Activated naive CD8-positive, alpha-beta T cell treated with anti-CD3 and anti-CD28 coated beads, Interleukin-2, amount 50 U/mL, for 24 hours (primary cell): ENCODE measurements at places on chromosomes 6 and 20.
A peak's percentile ranks its signal among the peaks of the same experiment; 100 is the strongest.

GRCh38 chr20:46709055-46709458, 392 bp upstream of the SLC2A10 start:
- no peak for DNase-seq

- DNase-seq = no peak
Measured at GRCh38 chr6:51717477-51717876, 369.9 kb downstream of the PKHD1 start.

DNA sequence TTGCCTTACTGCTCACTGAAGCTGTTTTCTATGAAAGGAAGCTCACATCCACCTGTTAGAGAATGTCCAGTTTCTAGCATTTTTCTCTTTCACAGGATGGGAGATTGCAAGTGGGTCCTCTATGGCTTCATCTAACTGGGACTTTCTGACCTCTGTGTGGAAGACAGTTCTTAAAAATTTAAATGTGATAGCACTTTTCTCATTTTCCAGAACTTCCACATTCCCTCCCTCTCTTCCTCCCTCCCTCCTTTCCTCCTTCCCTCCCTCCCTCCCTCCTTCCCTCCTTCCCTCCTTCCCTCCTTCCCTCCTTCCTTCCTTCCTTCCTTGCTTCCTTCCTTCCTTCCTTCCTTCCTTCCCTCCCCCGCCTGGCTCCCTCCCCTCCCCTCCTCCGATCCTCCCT, 291.1 kb downstream of the DOK5 start:
- DNase-seq = no peak

GRCh38 chr6:1695546-1696462, 86.1 kb downstream of the FOXC1 start:
- no peak for DNase-seq

DNA sequence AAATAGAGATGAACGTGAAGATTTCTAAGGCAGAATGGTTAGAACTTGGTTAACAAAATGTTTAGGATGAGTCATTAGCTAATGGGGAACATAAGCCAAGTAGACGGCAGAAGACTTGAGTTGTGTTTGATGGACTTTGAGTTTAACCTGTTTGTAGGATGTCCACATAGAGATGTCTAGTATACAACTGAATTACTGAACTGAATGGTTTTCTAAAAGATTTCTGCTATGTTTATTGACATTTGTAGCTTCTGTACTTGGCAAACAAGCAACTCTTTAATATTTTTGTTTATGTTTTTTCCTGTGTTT, 54.5 kb upstream of the DYNLRB1 start:
- DNase-seq = no peak

DNA sequence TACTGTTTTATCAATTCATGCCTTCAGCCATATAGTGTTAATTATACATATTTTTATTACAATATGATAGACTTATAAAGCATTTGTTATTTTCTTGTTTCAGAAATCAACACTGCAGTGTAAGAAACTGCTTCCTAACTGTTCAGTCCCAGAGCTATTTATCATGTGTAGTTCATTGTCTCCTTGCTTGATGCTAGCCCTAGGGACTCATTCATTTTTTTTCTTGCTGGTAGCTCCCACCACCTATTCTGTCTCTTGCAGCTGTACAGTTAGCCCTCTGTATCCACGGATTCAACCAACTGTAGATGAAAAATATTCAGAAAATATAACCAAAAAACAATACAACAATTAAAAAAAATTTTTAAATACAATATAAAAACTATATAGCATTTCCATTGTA, 121.3 kb downstream of the STXBP5 start:
- no peak for DNase-seq

- DNase-seq = no peak
Measured at GRCh38 chr20:44714102-44714700, 968 bp upstream of the CCN5 start.

GRCh38 chr6:33377171-33377570, 14.5 kb upstream of the KIFC1 start:
- DNase-seq = no peak

DNA sequence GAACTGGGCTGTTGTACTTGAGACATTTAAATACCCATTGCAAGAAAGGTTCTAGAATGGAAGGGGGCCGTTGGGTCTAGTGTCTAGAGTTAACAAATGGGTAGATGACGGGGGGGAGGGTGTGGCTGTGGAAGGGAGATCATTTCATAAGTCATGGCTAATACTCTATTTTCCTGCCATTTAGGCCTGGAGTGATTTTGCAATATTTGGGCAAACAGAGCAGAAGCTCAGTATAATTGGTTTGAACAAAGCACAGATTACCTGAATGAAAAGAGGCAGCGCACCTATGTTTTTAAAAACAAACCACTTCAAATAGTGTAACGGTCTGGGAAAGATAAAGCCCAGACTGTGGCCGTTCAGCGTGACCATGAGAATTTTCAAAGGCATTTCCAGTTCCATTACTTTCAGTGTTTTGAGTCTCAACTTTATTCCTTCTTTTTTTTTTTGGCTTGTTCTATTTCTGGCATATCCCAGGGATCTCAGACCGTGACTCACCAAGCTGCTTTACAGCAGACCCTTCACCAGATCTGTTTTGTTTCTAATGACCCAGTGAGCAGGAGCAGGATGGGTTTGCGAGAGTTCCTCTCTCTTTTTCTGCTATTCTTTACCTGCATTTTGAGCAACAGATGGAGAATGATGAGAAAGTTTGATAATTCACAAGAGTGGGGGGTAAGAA, 73.7 kb downstream of the LYRM2 start:
- no peak for DNase-seq

GRCh38 chr6:44262467-44263353, 2.6 kb downstream of the NFKBIE start:
- DNase-seq = no peak

- DNase-seq = no peak
Measured at GRCh38 chr20:8082989-8083388, 49.1 kb upstream of the PLCB1 start.

- DNase-seq = no peak
Measured at GRCh38 chr6:116500969-116501433, 10.4 kb upstream of the CALHM5 start.

- DNase-seq = no peak
Measured at GRCh38 chr20:61429458-61430227, 177.6 kb downstream of the CDH4 start.

DNA sequence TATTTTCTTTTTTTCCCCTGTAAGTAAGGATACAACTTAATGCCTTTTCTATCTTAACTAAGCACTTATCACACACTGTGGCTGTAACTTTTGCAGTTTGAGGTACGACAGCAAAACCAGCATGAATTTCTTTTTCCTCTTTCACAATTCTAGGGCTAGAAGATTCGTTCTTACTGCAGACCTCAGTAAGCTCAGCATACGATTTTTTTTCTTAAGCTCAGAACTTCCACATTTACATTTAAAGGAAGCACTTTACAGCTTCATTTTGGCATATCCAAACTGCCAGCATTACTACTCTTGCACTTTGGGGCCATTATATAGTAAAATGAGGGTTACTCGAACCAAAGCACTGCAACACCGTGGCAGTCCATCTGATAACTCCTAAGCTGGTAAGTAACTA, 889 bp upstream of the CHMP4B start:
- no peak for DNase-seq

DNA sequence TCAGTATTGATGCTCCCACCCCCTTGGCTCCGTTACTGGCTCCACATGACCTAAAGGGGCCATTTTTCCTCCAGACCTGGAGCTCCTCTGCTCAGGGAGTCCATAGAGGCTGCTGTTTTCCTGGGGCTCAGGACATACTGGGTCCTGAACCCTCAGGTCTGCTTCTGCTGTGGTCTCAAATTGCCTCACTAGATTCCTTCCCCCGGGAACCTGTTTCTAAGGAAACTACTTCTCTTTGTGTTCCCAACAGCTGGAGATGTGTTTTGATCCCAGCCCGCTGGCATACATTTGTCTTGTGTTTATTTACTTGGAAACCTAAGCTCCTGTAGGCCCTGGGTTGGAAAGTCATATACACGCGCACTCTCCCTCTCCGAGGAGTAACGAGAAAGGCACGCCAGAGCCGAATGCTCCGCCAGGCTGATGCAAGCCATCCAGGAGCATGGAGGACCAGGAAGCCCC, 222.8 kb downstream of the UST start:
- no peak for DNase-seq

DNA sequence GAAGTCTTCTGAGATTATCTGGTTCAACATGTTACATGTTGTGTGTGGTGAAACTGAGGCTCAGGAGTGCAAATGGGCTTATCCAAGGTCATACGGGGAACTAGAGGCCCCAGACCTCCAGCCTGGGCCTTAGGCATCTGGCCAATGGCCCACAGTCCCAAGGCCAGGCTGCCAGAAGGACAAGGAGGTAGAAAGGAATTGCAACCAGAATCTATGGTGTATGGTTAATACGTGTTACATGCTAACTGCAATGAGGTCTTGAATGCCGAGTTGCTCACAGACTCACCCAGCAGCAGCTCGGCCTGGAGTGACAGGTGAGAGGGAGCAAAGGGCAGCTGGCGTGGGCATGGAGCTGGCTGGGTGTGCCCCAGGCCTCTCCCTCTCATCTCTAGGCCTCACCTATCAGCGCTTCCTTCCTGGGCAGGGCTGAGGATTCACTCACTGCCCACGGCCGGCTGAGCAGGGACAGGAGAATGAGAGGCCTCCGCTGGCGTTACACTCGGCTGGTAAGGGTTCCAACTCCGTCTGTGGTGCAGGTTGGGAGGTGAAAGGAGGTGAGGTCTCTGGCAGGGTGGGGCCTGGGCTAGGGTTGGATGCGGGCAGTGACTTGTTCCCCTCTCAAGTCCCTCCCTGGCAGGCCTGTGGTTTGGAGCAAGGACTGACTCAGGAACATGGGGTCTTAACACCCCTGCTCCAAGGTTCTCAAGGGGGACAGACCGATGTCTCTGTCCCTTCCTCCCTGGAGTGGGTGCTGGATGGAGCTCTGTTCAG, at the start of gene TLDC2:
TSS of gene TLDC2 (plus strand) at position 437 of the 771 bp plus-strand sequence. CDS start at position 474, 37 bp downstream.
- DNase-seq = no peak

- no peak for DNase-seq
Measured at GRCh38 chr20:11907621-11908020, 10.1 kb upstream of the BTBD3 start.

DNA sequence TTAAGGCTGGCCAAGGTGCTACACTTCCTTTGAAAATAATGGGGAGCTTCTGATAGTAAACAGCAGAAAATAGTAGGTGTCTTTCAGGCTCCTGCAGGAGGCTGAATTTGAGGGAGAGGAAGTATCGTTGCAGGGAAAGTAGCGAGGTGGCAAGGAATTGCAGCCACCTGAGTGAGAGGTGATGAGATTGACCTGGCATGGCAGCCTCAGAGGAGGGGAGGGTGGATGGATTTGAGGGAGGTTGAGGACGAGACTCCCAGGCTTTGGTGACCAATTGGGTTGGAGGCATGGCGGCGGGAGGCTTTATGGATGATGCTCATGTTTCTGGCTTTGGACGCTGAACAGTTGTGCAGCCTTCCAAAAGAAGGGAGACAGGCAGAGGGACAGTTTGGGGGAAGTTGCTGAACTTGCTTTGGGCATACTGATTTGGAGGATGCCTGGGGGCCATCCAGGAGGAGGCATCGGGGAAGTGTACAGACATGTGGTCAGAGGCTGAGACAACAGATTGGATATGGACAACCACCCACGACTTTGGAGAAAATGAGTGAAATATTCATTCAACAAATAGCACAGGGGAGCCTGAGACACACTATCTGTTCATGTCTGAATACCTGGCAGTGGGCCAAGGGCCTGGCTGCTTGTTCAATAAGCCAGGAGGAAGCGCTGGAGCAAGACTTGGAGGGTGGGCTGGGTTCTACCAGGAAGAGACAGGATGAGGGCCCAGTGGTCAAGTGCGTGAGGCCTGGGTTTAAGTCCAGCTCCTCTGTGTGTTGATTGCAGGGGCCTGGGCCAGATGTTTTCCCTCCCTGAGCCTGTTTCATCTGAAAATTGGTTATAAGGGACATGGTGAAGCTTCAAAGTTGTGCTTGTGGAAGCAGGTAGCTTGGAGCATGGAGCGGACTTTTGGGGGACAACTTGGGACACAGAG, 113.2 kb downstream of the CEBPB start:
- DNase-seq = no peak

DNA sequence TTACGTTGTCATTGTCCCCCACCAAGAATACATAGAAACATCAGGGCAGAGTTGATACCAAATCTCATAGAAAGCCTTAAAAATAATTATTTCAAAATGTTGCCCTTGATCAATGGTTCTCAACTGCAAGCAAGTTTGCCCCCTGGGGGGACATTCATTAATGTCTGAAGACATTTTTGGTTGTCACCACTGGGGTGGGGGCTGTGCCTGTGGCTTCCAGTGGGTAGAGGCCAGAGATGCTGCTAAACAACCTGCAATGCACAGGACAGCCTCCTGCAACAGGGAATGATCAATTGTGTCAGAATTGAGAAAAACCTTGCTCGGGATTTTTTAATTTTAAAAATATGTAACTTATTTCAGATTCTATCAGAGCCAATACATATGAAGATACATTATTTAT, 130.6 kb upstream of the DOK5 start:
- DNase-seq = no peak

- peak; percentile 39 for DNase-seq
Measured at GRCh38 chr6:130020073-130020906, 1.9 kb downstream of the L3MBTL3 start.
